Stimulated activated CD4-positive, alpha-beta T cell treated with anti-CD3 and anti-CD28 coated beads, Interleukin-2, amount 100 ng/mL, for 48 hours (primary cell): ENCODE measurements at places on chromosomes 5 and 9.

GRCh38 chr5:92640340-92640739 lies 940.7 kb downstream of the NR2F1-AS1 start:
- no peak for DNase-seq

- DNase-seq = no peak
These were observed 17.5 kb downstream of the PIK3R1 start for GRCh38 chr5:68233075-68233474.

DNA sequence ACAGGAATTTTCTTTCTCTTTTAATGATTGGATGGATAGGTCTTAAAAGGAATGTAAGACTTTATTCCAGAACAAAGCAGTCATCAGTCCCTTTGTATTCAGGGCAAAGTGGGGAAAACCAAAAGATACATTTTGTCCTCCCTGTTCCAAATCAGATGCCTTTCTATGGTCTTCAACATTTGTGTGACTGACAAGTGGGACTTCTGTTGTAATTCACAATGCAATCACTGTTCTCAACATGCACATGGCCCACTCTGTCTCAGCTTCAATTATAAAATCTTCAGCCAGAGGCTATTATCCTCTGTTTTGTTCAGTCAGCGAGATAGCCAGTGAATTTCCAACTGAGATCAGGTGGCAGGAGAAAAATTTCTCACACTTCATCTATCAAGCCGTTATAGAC lies 95.5 kb upstream of the ERBIN start:
- no peak for DNase-seq

GRCh38 chr5:150263801-150264621 lies 25.6 kb downstream of the CAMK2A start:
- no peak for DNase-seq
